ENCODE measurements at places on chromosomes 1 and 21. TPM values are rescaled to one million over a fixed set of nuclear protein-coding genes. Genes with fewer than 3 reads are reported as not detected.

DNA sequence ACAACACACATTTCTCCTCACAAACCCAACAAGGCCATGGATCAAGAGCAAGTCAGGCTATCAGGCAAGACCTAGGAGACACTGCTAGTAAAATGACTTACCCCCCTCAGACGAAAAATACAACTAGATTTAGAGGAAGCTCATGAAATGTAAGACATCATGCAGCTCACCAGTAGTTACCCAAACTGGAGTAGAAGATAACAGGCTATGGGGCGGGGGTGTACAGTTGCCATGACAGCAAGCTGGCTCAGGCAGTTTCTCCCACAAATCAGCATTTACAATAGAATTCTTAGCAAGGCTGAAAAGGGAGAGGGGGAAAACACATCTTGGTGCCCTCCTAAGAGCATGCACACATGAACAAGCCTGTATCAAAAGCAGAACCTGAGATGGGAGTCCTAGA, 13.9 kb downstream of the TPM3 start:
- no peak for DNase-seq

DNA sequence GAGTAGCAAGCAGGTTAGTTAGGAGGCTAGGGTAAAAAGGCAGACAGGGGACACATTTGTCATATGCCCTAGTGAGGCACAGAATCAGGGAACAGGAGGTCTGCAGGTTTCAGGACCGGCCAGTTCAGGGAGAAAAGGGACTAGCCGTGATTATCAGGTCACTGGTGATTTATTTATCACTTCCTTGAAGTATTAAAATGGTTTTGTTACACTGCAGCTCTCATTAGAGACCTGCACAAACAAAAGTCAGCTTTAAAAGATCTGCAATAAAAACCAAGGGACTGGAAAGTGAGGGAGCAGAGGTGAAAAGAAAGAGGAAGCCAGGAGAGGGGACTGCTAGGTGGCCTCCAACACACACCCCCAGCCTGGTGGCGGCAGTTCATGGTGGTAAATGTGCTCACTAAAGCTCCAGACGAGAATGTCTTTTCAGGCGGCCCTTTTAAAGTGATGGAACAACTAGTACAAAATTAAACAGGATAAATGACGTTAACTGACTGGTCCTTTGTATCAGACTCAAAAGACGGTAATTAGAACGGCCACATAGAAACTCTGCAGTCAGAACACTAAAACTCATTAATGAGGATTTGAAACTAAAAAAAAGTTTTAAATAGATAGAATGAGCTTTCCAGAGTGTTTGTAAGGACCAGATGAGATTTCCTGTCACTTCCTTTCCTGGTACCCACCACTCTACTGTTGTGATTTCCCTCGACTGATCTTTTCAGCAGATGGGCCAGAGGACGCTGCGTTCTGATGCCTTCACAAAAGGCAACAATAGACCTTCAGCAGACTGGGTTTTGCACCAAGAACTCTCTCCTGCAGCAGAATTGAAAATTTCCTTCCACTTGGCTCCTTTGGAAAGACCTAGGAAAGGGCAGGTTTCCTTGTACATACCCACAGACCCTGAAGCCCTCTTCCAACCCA, 136.8 kb downstream of the NTPCR start:
- no peak for DNase-seq

DNA sequence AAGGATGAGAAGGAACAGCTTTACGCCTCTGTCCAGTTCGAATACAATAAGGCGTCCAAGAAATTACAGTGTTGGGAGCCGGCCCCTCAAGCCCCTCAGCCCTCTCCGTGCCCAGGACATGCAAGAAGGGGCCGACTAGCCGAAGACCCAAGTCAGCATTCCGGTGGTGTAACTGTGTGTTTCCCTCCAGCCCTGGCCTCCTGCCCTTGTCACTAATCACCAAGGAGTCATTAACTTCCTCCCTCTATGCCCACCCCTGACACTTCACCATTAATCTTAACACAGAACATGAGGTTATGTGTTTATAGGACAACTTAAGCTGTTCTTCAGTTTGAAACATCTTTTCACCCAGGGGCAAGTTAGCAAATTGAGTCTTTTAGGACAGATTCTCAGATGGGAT, 16.4 kb upstream of the C4BPB start:
- no peak for DNase-seq

GRCh38 chr1:181743878-181744312, 260.6 kb downstream of the CACNA1E start:
- no peak for DNase-seq

GRCh38 chr1:209207701-209208286, 375.7 kb upstream of the CAMK1G start:
- peak; percentile 16 for DNase-seq

DNA sequence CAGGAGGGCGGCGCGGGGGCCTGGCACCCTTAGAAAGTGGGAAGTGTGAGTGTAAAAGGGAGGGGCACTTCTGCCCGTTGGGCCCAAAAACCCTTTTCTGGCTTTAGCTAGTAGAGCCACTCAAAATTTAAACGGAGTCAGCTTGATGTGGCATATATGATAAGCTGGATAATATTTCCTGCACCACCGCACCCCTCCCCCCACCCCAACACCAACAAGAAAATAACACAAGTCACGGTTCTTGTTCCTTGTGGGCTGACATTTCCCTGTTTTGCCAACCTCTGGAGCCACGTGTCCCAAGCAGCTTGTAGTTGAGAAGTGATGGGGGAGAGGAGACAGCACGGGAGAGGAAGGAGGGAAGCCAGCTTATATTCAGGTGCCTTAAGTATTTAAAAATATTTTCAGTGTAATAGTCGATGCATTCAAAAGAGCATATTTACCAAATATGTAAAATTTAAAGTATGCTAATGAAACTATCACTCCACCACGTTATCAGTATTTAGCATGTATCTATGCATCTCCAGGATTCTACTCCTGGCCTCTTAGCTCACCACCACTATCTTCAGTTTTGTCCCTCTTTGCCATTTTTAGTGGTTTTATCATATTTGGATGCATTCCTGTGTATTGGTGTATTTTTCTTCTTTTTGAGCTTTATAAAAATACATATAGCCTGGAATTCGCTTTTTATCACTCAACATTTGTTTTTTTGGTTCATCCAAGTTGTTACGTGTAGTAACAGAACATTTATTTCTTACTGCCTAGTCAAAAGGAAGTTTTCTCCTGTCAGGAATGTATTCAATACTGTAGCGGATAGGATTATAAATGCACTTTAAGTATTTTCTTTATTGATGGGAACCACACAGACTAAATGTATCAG, 773 bp upstream of the DDX59 start:
- no peak for DNase-seq

DNA sequence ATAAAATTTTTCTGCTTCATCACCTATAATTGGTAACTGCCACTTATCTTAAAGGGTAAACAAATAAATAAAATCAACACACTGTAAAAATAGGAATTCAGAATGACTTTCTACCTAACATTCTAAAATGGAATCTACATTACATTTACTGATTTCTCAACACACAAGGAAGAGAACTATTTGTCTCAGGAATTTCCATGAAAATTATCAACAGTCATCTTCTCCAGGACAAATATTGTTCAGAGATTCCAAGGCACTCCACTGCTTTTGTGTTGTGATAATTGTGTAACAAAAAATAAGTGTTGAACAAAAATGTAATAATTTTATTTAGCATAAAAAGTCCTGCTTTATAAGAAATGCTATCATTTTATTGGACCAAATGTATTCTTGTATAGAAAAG, 7.3 kb downstream of the ODF2L start:
- DNase-seq: no peak

DNA sequence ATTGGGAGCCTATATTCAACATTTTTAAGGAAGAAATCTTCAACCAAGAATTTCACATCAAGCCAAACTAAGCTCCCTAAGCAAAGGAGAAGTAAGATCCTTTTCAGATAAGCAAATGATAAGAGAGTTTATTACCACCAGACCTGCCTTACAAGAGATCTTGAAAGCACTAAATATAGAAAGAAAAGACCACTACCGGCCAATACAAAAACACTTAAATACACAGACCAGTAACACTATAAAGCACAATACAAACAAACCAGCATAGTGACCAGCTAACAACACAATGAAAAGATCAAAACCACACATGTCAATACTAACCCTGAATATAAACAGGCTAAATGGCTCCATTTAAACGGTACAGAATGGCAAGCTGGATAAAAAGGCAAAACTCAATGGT, 165.4 kb downstream of the MRPL39 start:
- DNase-seq: no peak

DNA sequence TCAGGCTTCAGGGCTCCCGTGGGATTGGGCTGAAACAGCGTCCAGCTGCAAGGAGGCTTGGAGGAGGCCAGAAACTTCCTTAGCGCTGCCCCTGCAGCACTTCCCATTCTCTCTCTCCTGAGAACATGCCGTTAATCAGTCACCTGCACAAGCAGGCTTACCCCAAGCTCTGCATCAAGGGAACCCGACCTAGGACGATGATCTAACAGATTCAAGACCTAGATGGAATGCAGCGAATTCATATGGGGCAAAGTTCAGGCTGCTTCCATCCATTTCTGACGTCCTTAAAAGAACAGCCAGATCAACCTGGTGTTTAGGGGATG, 114.1 kb downstream of the ERG start:
- DNase-seq: no peak

- DNase-seq: peak; percentile 85
These were observed 1.3 kb downstream of the FNBP1L start for GRCh38 chr1:93448983-93449804.

DNA sequence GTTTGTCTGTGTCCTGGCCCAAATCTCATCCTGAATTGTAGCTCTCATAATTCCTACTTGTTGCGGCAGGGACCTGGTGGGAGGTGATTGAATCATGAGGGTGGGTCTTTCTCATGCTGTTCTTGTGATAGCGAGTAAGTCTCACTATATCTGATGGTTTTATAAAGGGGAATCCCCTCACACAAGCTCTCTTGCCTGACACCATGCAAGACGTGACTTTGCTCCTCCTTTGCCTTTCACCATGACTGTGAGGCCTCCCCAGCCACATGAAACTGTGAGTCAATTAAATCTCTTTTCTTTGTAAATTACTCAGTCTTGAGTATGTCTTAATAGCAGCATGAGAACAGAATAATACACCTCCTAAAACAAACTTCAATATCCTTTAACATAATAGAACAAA, 1065.6 kb downstream of the PLA2G4A start:
- DNase-seq: no peak

DNA sequence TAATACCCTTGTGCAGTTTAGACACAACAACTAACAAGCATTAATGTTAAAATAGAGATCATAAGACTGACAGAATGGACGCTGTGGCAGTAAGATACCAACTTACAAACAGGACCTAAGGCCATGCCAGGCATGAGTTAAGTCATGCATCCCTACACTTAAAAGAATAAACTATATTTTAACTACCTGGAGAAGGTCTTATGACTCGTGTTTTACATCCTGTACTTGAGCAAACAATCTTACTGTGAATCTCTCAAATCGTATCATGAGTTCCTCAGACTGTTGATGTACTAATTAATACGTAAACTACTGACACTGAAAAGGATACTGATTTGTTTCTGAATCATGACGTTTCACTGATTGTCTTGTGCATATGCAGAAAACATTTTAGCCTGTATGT, 2.0 kb upstream of the RSPH1 start:
- DNase-seq: no peak

- DNase-seq: no peak
These were observed 37.4 kb downstream of the LRRC52 start for GRCh38 chr1:165580931-165581871.

DNA sequence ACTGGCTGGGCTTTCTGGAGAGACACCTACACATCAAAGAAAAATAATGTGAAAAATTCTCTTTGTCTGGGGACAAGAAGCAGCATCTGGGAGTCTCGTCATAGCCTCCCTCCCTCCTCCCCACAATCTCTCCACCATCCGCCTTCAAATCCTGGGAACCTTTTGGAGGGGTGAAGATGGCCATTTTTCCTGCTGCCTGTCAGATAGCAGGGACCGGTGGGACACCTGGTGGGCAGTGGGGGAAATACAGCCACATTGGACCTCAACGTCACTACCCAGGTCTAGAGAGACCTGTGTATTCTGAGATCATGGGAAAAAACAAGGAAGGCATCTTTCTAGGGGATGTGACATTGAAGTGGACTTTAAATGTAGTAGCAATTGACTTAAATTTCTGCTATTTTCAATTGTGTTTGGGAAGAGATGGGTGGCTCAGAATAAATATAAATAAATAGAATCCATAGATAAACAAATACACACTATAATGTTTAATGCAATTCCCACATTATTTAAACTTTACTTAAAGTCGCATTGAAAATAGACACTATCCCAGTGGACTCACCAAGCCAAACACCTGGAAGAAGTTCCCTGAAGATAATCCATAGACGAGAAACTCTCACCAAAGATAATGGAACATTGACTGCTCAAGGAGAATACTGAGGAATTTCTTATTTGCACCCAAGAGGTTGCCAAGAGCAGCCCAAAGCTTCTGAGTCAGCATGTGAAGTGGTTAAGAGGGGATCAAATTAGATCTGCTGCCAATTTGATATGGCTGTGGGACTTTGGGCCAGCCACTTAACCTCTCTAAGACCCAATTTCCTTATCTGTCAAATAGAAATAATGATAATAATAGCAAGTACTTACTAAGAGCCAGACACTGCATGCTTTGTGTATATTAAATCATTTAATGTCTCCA, 147.6 kb upstream of the CAMK1G start:
- peak; percentile 74 for DNase-seq

DNA sequence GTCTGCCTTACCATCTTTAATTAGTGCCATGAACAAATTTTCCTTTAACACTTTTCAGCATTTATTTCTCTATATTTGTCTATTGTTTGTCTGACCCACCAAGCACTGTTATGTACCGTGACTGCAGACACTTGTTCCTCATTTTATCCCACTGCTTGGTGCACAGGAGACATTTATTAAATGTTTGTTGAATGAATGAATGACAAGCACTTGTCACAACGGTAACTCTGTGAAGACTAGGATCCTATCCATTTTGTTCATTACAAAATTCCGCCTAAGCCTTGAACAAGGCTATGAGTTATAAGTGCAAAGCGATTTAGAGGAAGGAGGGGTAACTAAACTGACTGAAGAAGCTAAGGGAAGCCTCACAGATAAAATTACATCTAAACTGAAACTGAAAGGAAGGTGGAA, 379 bp upstream of the STRIP1 start:
- DNase-seq: no peak

The STYXL2 gene
- polyA plus RNA-seq: 0.32 TPM

The FBXO2 gene
- polyA plus RNA-seq: 43.5 TPM

The SPATA1 gene
- polyA plus RNA-seq: 2.7 TPM

The PTPN7 gene
- 8.9 TPM for polyA plus RNA-seq

The BRDT gene
- polyA plus RNA-seq: not detected

The VANGL1 gene
- polyA plus RNA-seq: 7.4 TPM

The SLC25A44 gene
- 46.6 TPM for polyA plus RNA-seq

The TOE1 gene
- polyA plus RNA-seq: 9.6 TPM

The PGLYRP4 gene
- not detected for polyA plus RNA-seq

The ATP1A2 gene
- polyA plus RNA-seq: 0.22 TPM

The TNN gene
- polyA plus RNA-seq: 0.01 TPM

The SLC9C2 gene
- polyA plus RNA-seq: not detected
